ENCODE measurements at places on chromosomes 1 and 21. TPM values are rescaled to one million over a fixed set of nuclear protein-coding genes. Genes with fewer than 3 reads are reported as not detected.

DNA sequence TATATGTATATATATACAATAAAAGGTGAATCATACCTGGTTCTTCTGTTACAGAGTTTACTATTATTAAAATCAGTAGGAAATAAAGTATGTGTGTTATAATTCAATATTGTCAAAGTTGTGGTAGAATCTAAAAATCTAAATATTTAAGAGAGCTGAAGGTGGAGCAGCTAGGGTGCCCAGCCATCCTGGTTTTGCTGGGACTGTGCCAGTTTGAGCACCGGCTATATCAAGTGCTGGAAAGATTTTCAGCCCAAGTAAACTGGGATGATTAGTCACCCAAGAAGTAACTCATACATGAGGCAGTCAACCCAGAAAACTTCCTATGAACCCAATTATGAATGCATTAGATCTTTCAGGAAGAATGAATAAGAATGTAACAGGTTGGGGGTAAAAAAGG lies 16.9 kb upstream of the KRTAP19-5 start:
- ATAC-seq = no peak

The SYDE2 gene
- 0.84 TPM for total RNA-seq

GRCh38 chr1:11151826-11152612 lies 37.1 kb upstream of the ANGPTL7 start:
- no peak for ATAC-seq

DNA sequence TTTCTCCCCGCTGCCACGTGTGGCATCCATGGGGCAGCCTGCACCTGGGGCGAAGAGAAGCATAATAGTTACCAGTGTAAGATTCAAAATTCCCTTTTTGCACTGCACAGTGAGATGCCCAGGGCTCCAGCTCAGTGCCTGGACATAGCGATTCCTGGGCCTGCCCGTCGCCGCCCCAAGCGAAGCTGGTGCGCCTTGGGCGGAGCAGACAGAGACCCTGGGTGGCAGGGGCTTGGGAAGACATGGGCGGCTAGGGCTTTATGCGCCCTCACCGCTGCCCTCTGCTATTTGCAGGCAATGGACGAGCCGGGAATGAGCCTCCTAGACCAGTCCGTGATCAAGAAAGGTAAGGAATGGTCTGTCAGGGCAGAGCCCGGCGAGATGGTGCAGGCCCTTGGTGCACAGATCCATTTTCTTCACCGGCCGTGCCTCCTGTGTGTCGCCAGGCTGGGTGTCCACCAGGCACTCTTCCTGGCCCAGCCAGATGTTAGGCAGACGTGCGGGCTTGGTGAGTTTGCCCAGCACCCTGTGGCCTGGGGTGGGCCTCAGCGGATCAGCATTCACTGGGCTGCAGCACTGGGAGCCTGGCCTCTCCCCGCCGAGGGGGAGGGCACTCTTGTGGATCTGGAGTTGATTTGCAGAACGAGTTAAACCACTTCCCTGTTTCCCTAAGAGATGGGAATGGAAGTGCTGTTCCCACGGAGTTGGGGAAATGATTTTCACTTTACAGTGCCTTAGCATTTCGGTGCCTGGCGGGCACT lies 1.7 kb downstream of the TFAP2E start:
- peak; percentile 17 for ATAC-seq

The SLC35F3 gene
- 0.68 TPM for total RNA-seq

DNA sequence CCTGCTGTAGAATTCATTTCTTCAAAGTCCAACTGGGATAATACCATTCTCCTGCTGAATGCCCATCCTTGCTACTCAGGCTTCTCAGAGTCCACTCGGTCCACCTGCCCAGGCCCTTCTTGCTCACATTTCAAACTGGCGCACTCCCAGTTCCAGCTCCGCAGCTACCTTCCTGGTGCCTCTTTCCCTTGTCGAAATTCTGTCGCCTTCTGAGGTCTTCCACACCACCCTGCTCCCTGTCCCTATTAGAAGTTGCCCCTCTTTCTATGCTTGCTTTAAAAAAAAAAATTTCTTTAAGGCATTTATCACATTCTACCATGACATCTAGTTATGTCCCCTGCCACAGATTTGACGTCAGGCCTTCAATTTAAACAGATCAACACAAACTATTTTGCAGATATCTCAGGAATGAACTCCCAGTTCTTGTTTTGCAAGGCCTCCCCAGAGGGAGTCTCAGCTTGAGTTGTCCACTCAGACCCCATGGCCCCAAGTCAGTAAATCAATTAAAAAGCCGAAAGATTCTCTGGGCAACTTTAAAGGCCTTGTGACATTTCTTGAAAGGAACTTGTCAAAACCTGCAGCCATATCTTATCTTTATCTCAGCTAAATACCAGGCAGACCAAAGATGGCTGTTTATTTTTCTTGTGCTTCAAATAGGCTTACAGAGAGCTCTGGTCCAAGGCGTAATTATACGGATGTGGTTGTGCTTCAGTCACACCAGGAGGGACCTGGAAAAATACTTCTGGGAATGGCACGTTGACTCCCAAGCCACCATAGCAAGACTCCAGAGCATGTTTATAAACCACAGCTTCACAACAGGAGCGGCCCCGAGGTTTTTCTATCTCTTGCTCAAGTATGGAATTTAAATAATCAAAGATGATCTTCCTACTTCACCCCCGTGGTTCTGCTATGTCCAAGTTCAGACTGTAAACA lies 2.2 kb downstream of the FAM89A start:
- ATAC-seq = no peak

DNA sequence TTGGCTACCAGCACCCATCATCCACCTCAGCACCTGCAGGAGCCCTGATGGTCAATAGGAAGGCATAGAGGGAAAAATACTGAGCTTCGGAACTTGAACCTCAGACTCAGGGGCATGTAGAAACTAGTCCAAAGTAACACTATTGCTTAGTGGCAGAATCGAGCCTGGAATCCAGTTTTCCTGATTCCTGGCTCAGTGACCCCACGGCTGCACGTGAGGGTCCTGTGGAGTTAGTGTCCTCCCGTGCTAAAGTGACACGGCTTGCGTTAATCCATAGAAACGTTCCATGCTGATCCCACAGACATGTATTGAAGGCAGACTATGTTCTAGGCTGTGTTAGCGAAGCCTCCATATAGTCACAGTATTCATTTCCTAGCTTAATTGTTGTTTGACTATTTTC lies 747.0 kb upstream of the TPTE start:
- no peak for ATAC-seq

GRCh38 chr1:234222561-234223280 lies 150.5 kb upstream of the COA6 start:
- peak; percentile 91 for ATAC-seq

The NR5A2 gene
- total RNA-seq = 0.60 TPM

The HUNK gene
- 0.92 TPM for total RNA-seq

The CSF1 gene
- total RNA-seq = 4.6 TPM

The TXNDC12 gene
- total RNA-seq = 32.8 TPM

DNA sequence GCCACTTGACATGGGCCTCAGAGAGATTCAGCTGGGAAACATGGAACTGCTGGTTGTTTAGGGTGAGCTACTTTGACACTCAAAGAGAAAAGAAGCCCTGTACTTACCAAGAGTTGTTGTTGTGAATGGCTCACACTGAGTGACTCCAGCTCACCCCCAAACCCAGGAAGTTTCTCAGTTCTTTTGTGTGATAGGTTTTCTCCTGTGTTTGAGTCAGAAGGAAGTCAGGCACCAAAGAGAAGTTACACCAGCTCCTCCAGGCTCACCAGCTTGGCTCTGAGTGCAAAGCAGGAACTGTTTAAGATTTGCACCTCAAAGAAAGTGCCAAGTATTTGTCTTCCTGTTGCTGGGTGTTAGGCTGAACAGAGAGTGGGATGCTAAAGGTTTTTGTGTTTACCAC lies 111.2 kb upstream of the PROX1 start:
- peak; percentile 69 for ATAC-seq

The SPRR2E gene
- total RNA-seq = 1,779 TPM

DNA sequence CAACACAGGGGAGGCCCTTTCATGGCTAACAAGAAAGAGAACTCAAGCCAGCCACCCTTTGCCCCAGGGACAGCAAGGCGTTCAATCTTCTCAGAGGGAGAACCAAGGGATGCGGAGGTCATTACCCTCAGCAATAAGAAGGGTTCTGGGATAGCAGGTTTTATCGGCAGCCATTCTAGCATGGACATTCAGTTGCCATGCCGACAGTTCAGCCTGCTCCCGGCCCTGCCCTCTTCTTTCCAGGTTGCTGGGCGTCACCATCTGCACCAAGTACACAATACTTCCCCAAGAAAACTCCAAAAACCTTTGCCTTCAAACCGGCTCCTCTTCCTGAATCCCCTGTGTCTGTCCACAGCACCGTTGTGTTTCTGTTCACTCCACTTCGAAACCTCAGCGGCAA lies 47.1 kb downstream of the SYT2 start:
- no peak for ATAC-seq

GRCh38 chr1:167726008-167726407 lies 4.2 kb downstream of the MPZL1 start:
- no peak for ATAC-seq

GRCh38 chr1:76084029-76084627 lies 9.6 kb downstream of the ST6GALNAC3 start:
- ATAC-seq = no peak

The SPRR3 gene
- 10,043 TPM for total RNA-seq

DNA sequence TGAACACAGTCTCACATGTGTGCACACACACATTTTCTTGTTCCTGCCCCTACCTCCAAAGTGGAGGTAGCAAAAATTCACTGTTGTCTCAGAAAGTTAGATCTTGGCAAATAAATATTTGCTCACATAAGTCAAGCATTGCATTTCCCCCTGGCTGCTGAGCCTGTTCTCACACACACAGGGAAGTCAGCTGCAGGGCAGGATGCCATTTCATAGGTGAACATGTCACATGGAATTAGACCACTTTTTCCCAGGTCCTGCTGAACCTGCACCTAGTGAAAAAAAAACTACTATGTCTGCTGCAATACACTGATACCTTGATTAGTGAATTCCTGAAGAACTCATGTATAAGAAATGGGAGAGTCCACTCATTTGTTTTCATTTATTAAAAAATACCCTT lies 5.3 kb upstream of the CD55 start:
- peak; percentile 39 for ATAC-seq

- no peak for ATAC-seq
Observed at GRCh38 chr1:158248771-158249170, 5.5 kb upstream of the CD1A start.

- ATAC-seq = no peak
Observed at GRCh38 chr21:28793043-28793442, 199.6 kb downstream of the LTN1 start.

DNA sequence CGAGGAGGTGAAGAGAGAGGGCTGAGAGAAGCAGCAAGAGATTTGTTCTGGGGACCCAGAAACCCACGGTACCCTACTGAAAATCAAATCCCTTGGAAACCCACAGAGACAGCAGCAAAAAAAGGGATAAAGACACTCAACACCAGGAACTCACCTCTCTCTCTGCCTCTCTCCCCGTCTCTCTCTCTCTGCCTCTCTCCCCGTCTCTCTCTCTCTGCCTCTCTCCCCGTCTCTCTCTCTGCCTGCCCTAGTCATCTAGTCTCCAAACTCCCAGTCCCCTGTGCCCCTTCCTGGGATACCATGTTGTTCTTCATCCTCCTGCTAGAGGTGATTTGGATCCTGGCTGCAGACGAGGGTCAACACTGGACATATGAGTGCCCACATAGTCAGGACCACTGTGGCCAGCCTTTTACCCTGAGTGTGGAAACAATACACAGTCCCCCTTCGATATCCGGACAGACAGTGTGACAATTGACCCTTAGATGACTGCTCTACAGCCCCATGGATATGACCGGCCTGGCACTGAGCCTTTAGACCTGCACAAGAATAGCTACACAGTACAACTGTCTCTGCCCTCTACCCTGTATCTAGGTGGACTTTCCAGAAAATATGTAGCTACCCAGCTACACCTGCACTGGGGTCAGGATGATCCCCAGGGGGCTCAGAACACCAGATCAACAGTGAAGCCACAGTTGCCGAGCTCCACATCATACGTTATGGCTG lies 9.8 kb upstream of the ALDH9A1 start:
- no peak for ATAC-seq

GRCh38 chr1:88595355-88596002 lies 88.6 kb upstream of the PKN2 start:
- ATAC-seq = peak; percentile 45

DNA sequence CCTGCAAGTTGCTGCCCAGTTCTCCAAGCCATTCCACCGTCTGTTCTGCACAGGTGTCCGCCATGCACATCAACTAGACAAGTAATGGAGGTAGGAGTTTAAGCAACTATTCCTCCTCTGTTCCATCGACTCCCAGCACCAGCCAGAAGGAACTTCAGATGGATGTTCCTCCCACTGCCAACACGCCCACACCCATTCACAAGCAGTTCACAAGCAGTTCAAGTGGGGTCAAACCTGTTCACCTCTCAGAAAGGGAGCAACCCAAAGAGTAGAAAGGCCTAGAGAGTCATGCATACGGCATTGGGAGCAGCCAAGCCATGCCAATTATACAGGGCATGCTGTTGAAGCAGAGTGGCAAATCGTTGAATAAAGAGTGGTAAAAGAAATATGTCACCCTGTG lies 4.3 kb upstream of the TDRD5 start:
- ATAC-seq = no peak

The OPTC gene
- total RNA-seq = not detected

GRCh38 chr21:16388911-16389560 lies 659.3 kb downstream of the USP25 start:
- peak; percentile 82 for ATAC-seq

The C4BPA gene
- total RNA-seq = 0.24 TPM

- ATAC-seq = no peak
Observed at GRCh38 chr1:116262995-116263385, 110.1 kb upstream of the ATP1A1 start.

DNA sequence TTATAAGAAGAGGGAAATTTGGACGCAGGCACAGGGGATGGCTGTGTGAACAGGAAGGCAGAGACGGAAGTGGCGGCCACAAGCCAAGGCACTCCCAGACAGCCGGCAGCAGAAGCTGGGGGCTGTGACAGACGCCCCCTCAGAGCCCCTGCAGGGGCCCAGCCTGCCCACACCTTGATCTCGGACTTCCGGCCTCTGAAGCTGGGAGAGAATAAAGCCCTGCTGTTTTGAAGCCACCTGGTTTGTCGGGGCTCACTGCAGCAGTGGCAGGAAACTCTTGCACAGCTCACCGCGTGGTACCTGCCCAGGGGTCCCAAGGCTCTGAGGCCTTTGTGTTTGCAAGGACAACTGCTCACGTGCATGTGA lies 13.7 kb downstream of the MEGF6 start:
- ATAC-seq = no peak

Measured in esophagus mucosa (tissue), 1 donor.